ENCODE measurements at places on chromosomes 11 and 22. TPM values are rescaled to one million over a fixed set of nuclear protein-coding genes. Genes with fewer than 3 reads are reported as not detected.

- no peaks in the 10 kb centered on the region for H3K36me3 ChIP-seq
- DNase-seq: no peak
- no peaks in the 10 kb centered on the region for H3K4me1 ChIP-seq
- no peak overlapping the region for H3K27ac ChIP-seq
- H3K4me3 ChIP-seq: no peak overlapping the region
- no peaks in the 10 kb centered on the region for H3K27me3 ChIP-seq
Observed at GRCh38 chr11:104148074-104148473, 15.9 kb downstream of the PDGFD start.

DNA sequence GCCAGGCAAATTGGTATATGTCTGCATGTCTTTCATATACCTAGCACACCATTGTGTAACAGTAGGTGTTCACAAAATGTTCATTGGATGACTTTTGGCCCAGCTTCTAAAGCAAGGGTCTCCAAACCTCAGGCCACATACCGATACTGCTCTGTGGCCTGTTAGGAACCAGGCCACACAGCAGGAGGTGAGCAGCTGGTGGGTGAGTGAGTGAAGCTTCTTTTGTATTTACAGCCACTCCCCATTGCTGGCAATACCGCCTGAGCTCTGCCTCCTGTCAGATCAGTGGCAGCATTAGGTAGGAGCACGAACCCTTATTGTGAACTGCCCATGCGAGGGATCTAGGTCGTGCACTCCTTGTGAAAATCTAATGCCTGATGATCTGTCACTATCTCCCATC lies 836.6 kb downstream of the NTM start:
- no peak for DNase-seq
- no peak overlapping the region for H3K27ac ChIP-seq
- H3K27me3 ChIP-seq: no peaks in the 10 kb centered on the region
- no peaks in the 10 kb centered on the region for H3K36me3 ChIP-seq
- no peaks in the 10 kb centered on the region for H3K4me1 ChIP-seq
- H3K4me3 ChIP-seq: no peak overlapping the region

DNA sequence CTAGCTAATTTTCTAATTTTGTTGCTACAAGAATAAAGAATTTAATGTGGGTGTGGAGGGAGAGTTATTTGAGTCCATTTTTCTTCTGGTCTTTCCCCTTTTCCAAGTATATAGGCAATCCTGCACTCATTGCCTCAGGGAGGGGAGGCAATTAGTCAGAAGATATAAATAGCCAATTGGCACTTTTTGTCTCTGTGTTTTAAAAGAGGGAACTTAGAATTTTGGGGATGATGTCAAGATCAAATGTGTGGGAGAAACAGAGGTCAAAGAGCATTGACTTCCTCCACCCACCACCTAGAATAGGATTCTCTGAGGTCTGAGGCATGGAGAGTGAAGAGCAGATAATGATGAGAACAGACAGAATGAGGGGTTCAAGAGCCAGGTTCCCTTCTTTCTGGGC lies 120.3 kb upstream of the ZC3H12C start:
- H3K4me1 ChIP-seq: peaks cover 12% of the 10 kb centered on the region
- no peak overlapping the region for H3K27ac ChIP-seq
- DNase-seq: no peak

DNA sequence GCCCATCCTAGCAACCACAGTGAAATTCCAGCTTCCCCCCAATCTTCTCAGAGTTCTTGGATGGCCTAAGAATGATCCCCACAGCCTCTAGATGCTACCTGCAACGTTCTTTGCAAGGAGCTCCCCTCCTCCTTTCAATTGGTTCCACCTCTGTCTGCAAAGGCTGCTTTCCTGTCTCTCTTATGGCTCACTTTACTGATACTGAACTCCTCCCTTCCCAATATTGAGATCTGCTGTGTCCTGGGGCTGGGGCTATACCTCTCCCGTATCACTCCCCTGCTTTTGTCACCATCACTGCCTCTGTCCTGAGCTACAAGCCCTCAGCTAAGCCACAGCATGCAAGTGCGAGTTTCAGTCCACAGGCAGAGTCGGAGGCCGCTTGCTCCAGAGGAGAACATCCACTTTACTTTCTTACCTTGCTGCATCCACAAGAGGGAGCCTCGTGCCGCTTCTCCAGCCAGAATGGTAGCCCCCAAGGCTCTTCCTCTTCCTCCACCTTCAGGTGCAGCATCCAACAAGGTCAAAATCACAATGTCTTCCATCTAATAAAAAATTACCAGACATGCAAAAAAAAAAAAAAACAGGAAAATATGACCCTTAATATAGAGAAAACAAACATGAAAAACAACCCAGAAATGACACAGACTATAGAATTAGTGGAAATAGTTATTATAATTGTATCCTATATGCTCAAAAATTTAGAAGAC lies 48.6 kb upstream of the TMEM45B start:
- no peak overlapping the region for H3K4me3 ChIP-seq
- DNase-seq: peak; percentile 12
- H3K4me1 ChIP-seq: peaks cover 4% of the 10 kb centered on the region
- H3K27me3 ChIP-seq: no peaks in the 10 kb centered on the region
- no peak overlapping the region for H3K27ac ChIP-seq

GRCh38 chr11:65383778-65384177 lies 1.3 kb upstream of the SLC25A45 start:
- peak overlapping the region; percentile 84 for H3K4me3 ChIP-seq
- no peak for DNase-seq
- no peaks in the 10 kb centered on the region for H3K27me3 ChIP-seq
- peaks cover 2% of the 10 kb centered on the region for H3K36me3 ChIP-seq

DNA sequence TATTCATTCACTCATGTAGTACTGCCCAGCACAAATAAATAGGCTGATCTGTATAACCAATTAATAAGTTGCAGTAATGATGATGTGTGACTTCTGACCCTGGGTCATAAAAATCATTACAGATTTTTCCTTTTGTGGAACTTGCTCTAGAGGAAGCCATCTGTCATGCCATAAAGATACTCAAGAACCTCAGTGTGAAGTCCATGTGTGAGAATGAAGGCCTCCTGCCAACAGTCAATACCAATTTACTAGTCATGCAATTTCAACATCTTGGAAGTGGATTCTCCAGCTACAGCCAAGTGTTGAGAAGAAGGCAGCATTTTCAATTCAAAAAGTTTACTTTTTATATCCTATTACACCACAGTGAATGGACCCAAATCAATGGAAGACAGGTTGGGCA lies 435.6 kb upstream of the LRRC4C start:
- no peak overlapping the region for H3K4me3 ChIP-seq
- H3K4me1 ChIP-seq: no peaks in the 10 kb centered on the region
- no peaks in the 10 kb centered on the region for H3K27me3 ChIP-seq
- H3K27ac ChIP-seq: no peak overlapping the region
- H3K36me3 ChIP-seq: no peaks in the 10 kb centered on the region
- DNase-seq: no peak

DNA sequence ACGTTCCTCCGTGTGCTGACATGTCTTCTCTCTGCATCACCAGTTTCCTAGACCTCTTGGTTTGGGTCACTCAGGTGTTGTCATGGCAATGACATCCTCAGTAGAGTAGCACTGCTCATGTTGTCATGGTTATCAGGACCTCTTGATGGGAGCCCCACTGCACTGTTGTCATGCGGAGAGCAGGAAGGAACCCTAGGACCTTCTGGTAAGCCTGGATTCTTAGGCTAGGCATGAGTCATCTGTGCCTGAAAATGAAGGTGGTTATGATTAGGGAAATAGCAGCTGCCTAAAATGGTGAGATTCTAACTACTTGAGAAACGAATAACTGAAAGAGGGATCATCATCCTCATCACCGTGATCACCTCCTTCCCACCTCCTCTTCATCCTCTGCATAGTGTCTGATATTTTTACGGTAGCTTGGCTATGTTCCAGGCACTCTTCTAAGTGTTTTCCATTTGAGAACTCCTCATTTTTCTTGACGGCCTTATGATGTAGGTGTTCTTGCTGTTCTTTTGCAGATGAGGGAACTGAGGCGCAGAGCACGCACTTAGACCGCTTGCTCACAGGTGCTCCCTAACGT lies 858.4 kb downstream of the NTM start:
- no peak overlapping the region for H3K27ac ChIP-seq
- H3K27me3 ChIP-seq: no peaks in the 10 kb centered on the region
- H3K4me1 ChIP-seq: no peaks in the 10 kb centered on the region

DNA sequence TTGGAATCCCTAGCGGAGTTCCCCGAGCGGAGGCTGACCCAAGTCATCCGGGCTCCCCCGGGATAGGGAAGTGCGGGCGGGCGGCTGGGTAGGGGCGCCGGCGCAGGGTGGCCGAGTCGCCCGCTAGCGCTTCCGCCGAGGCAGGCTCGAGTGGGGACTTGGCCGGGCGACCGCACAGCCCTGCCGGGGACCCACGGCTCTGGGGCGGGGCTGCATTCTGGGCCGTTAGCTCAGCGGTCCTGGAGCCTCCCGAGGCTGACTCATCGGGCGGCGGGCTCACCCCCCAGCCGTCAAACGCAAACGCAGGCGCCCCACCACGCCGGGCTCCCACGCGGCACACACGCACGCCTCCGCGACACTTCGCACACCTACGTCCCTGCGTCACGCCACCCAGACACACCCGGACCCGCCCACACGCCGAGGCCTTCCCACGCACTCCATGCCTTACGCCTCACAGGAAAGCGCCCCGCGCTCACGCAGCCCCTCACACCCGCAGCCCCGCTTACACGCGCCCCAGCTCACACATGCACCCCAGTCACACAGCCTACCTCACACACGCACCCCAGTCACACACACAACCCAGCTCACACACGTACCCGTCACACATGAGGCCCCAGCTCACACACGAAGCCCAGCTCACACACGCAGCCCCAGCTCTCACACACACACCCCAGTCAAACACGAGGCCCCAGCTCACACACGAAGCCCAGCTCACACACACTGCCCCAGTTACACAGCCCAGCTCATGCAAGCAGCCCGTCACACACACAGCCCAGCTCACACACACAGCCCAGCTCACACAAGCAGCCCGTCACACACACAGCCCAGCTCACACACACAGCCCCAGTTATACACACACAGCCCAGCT lies 1.2 kb downstream of the PHLDB1 start:
- peak overlapping the region; percentile 69 for H3K4me3 ChIP-seq
- H3K27me3 ChIP-seq: peaks cover 26% of the 10 kb centered on the region
- peaks cover 5% of the 10 kb centered on the region for H3K36me3 ChIP-seq

DNA sequence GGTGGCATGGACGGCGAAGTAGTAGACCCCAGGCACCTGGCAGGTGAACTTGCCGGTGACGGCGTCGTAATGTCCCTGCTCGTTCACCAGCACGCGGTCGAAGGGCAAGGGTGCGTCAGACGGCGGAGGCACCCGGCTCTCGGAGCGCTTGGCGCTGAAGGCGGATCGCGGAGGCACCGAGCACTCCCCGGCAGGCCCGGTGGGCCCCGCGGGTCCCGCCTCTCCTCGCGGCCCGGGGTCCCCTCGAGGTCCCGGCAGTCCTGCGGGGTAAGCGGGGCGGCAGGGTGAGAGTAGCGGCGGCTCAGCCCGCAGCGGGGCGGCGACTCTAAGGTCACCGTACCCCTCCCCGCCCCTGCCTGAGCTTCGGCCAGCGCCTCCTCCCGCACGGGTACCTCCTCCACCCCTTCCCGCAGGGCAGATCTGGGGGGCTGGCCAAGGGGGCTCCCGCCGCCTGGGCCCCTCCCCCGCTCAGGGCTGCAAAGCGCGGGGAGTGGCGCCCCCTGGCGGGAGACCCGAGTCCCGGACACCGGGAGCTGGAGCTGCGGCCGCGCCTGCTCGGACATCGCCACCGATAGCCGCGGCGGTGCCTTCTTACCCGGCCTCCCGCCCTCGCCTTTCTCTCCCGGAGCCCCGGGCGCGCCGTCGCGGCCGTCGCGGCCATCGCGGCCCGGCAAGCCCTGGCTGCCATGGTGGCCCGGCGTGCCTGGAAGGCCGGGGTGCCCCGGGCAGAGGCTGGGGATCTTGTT lies 921 bp downstream of the C1QTNF5 start:
- H3K4me1 ChIP-seq: peaks cover 54% of the 10 kb centered on the region
- DNase-seq: peak; percentile 63
- H3K36me3 ChIP-seq: peaks cover 2% of the 10 kb centered on the region
- no peak overlapping the region for H3K27ac ChIP-seq
- H3K27me3 ChIP-seq: peaks cover 34% of the 10 kb centered on the region

- H3K4me3 ChIP-seq: no peak overlapping the region
- H3K27me3 ChIP-seq: no peaks in the 10 kb centered on the region
- DNase-seq: no peak
- H3K36me3 ChIP-seq: peaks cover 5% of the 10 kb centered on the region
Observed at GRCh38 chr11:35100013-35100383, 39.0 kb upstream of the CD44 start.

The BEST1 gene
- total RNA-seq: 4.1 TPM

The PGA5 gene
- not detected for total RNA-seq
